ENCODE measurements at places on chromosomes 2 and 18.

DNA sequence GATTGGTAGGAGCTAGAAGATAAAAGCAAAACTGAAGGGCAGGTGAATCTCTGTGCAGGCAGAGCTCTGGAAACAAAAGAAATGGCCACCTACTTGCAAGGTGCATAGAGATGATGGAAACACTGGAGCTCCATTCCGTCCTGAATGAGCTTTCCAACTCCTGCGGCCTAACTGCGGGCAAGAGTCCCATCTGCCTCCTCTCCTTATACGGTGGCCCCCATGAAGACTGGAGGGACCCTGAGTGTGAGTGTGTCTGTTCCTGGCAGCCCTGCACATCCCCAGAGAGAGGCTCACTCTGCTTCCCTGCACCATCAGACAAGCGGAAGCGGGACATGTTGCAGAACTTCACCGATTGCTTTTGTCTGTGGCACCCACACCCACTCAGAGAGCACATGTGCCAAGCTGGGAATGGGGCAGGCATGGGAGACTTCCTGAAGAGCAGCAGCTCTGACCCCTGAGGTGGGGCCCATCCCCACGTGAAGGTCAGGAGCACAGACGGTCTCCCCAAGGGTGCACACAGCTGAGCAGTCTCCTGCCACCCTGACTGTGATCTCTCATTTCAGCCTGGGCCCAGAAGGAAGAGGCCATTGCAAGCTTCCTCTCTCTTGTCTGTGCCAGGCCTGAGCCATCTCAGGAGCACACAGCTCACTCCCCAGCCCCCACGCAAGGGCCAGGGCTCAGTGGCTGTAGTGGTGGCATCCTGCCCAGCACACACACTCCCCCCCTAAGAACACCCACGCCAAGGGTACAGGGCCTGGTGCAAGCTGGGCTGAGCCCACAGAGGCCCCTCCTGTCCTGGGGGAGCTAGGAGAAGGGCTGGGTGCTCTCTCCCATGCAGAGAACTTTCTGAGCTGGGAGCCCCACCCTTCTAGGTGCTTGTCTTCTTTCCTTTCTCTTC lies 75.3 kb downstream of the STPG4 start:
- no peak for DNase-seq

DNA sequence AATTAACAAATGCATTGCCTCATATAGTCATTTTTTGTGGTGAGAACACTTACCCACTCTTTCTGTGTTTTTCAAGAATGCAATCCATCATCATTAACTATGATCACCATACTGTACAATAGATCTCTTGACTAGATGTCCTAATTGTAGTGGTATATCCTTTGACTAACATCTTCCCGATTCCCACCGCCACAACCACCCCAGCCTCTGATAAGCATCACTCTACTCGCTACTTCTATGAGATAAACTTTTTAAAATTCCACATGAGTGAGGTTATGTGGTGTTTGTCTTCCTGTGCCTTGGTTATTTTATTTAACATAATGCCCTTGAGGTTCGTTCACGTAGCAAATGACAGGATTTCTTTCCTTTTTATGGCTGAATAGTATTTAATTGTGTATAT lies 6.6 kb downstream of the VWA3B start:
- DNase-seq = no peak

- DNase-seq = no peak
Observed at GRCh38 chr2:242046206-242046826, 176.8 kb downstream of the RTP5 start.

DNA sequence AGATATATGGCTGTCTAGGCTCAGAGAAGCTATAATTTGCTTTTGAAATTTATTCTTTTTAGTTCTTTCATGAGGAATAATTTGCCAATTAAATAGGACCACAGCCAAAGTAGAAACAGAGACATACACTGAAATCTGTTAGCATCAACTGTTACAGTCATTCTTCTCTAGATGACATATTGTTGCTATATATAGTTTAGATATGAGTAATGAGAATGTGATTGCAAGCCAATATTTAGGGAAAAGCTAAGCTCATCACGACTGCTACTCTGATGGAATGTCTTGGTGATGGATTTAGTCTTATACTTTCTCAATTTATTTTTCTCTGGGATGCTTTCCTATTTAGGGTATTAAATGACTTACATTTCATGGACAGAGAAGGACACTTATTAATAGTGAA lies 259.1 kb downstream of the LNPK start:
- no peak for DNase-seq

- DNase-seq = no peak
Observed at GRCh38 chr2:23445450-23445868, 60.5 kb downstream of the KLHL29 start.

GRCh38 chr2:953975-954686 lies 3.5 kb downstream of the SNTG2 start:
- DNase-seq = peak; percentile 66

DNA sequence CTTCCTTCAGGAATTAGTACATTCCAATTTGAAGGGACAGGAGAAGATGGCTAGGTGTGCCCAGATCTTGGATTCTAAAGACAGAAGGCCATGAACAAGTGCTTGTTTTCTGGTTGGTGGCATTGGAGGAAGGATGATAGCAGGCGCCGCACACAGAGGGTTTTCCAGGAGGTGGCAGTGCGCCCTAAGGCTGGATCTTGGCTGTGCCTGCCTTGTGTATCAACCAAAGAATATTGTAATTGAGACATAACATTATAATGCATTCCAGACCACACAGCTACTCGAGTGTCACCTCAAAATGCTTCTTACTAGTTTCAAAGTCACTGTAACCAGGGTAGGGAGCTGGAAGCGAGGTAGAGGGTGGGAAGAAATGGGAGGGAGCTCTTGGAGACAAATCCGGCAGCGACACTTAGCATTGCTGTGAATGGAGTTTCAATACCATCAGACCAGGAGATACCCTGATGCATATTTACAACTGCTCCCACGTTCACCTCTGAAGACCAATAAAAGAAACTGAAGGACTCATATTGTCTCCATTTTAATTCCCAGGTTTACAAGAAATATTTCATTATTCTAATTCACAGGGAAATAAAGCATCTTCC lies 42.5 kb downstream of the CPO start:
- peak; percentile 85 for DNase-seq

DNA sequence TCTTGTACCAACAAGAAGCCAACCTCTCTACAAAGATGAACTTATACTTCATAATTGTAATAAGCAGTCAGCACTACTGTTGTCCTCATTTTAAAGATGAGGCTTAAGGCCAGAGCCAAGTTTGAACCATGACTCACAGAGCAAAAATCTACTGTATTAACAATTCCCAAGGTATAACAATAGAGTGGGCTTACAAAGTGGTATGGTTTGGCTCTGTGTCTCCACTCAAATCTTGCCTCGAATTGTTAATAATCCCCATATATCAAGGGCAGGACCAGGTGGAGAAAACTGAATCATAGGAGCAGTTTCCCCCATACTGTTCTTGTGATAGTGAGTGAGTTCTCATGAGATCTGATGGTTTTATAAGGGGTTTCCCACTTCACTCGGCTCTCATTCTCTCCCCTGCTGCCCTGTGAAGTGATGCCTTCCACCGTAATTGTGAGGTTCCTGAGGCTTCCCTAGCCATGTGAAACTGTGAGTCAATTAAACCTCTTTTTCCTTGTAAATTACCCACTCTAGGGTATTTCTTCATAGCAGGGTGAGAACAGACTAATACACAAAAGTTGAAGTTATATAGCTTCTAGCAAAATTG lies 19.5 kb downstream of the MRPL44 start:
- DNase-seq = no peak

DNA sequence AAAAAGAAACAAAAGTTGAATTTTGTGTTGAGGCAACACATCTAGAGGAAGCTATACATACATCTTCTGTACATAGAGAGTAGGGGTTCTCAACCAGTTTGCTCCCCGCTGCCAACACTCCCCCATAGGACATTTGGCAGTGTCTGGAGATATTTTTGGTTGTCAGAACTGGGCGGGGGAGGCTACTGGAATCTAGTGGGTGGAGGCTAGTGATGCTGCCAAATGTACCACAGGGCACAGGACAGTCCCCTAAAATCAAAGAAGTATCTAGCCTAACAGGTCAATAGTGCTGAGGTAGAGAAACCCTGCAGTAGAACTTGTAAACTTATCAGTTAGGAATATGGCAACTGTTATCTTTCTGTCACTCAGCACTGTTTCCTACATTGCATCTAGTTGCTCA lies 21.3 kb downstream of the ADAM23 start:
- no peak for DNase-seq

GRCh38 chr2:85120363-85120762 lies 12.8 kb upstream of the TCF7L1 start:
- DNase-seq = no peak

DNA sequence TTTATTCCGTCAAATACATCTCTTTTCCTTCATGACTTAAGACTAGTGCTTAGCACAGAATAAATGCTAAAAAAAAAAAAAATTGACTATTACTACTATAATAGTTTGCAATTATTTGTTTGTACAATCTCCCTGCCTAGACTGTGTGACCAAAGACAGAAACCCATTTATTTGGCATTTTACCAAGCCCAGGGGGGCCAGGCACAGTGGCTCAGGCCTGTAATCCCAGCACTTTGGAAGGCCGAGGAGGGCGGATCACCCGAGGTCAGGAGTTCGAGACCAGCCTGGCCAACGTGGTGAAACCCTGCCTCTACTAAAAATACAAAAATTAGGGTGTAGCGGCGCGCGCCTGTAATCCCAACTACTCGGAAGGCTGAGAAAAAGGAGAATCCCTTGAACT lies 1.4 kb downstream of the ASB3 start:
- no peak for DNase-seq

DNA sequence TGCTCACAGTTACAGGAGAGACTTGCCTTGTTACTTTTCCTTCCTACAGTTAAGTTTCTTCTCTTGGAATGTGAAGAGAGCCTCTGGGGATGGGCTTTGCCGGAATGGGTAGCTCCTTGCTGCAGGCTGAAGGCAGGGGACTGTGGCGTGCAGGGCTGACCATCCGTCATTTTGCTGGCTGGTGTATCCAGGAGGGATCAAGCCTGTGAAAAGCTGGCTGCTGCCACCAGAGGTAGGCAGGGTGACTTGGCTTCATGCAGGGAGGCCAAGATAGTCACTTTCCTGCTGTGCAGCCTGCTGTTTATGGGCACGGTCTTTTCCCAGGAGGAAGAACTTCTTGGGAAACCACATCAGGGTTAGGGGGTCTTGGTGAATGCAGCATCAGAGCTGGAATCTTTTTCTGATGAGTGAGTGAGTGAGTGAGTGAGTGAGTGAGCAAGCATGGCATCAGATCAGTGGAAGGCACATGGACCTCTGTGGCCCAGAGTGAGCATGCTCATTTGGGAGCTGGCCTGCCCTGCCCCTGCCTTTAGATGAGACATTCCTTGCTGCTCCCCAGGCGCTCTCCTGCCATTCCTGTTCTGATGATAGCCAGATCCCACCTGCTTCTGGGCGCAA lies 33.0 kb downstream of the FHOD3 start:
- no peak for DNase-seq

DNA sequence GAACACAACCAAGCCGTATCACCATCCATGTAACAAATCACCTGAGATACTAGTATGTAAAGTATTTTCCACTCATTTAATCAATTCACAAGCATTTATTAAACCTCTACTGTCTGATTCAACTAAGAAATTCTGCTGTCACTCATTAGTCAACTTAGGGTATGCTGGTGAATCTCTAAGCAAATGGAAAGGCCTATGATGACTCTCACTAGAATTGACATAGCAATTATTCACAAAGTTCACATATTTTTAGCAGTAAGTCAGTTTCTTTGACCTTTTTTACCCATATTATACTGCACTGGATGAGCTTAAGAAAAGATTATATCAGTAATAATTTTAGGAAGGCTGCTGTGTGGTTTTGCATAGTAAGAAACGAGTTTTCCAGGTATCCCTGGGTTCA lies 130.1 kb downstream of the SLC8A1 start:
- no peak for DNase-seq

DNA sequence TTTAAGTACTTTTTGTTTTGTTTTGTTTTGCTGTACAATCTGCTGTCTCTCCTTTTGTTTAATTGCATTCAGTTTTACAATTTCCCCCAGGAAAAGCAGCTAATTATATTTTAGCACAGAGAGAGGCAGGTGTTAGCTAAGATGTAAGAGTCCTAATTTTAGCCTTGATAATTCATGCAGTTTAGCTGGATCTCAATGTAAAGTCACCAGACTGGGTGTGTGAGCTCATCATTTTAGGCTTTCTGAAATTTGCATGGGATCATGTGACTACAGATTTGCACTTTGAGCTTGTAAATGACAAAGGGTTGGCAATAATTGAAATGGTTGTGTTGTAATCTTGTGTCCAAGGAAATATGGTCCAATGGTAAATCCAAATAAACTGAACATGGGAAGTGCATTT lies 68.5 kb downstream of the ETAA1 start:
- peak; percentile 24 for DNase-seq

- DNase-seq = no peak
Observed at GRCh38 chr2:11505652-11506610, 27.9 kb upstream of the GREB1 start.

DNA sequence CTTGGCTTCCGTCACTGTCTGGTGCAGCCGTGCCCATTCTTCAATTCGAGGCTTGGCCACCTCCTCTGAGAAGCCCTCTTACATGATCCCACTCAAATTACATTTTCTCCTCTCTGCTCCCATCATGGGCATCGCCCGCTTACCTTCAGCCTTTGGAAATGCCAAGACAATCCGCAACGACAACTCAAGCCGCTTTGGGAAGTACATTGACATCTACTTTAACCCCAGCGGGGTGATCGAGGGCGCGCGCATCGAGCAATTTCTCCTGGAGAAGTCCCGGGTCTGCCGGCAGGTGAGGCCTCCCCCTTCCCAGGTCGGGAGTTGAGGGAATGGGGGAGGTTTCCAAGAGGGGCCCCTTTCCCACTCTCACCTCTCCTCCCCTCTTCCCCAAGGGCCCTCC lies 38.3 kb downstream of the MYO7B start:
- no peak for DNase-seq

DNA sequence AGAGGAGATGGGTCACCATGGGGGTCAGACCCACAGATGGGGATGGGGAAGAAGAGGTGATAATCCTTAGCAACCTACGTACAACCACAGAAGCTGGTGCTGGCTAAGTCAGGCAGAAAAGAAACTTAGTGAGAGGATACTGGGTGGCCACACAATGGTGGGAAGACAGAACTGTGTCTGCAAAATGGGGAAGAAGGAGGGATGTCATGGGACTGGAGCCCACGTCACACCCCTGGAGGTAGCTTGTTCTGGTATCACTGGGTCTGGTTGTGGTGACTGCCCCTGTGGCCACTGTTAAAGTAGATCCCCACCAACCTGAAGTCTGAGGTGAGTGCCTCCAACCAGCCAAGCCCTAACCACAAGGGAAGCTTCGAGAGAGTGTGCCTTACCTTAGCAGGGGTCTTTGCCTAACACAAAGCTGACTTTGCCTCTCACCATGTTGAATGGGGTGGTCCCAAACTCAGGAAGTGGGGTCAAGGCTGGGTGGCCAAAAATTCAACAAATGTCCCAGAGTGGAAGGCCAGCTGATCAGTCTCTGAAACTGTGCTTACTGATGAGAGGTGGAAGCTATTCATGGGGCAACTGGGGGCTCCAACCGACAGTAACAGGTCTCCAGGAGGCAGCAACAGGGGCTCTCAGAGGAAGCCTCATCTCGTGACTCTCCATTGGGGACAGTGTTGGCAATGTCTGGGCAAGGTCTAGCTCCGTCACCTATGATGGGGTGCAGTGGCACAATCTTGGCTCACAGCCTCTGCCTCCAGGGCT lies 64.8 kb upstream of the SLC1A4 start:
- no peak for DNase-seq
